ENCODE measurements at places on chromosomes 3 and 15.

DNA sequence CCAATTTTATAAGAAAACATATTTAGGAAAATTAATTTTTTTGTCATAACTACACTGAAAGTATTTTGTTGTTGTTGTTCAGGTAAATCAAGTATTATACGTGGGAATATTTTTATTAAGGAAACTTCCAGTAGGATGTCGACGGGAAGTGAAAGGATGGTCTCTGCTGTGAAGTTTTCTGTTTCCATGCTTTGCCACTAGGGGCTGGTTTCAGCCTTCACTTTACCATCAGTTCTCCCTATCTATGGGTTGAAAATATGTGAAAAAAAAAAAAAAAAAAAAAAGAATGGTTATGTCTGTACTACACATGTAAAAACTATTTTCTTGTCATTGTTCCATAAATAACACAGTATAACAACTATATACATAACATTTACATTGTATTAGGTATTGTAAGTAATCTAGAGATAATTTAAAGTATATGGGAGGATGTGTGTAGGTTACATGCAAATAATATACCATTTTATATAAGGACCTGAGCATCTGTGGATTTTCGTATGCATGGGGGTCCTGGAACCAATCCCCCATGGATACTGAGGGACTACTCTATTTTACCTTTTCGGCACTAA is 136.7 kb downstream of the SMAD6 start:
- no peak for DNase-seq

- no peak for DNase-seq
Observed at GRCh38 chr3:195187609-195188425, 83.1 kb downstream of the XXYLT1 start.

DNA sequence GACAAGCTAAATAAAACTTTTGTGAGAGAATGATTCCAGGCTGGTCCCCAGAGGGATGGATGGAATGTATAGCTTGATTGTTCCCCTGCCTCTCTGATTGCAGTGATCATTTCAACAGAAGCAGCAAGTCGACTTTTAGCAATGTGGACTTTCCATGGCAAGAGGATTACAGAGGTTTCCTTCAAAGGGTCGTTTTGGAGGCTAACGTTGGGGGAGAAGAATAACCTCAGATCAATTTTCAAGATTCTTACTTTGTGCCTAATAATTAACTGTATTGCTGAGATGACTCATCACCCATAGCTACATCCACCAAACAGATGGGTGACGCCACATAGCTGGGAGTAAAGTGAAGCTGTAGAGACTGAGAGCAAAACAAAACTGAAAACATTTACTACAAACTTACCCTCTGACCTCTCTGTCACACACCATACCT is 79.9 kb downstream of the GTPBP8 start:
- no peak for DNase-seq

DNA sequence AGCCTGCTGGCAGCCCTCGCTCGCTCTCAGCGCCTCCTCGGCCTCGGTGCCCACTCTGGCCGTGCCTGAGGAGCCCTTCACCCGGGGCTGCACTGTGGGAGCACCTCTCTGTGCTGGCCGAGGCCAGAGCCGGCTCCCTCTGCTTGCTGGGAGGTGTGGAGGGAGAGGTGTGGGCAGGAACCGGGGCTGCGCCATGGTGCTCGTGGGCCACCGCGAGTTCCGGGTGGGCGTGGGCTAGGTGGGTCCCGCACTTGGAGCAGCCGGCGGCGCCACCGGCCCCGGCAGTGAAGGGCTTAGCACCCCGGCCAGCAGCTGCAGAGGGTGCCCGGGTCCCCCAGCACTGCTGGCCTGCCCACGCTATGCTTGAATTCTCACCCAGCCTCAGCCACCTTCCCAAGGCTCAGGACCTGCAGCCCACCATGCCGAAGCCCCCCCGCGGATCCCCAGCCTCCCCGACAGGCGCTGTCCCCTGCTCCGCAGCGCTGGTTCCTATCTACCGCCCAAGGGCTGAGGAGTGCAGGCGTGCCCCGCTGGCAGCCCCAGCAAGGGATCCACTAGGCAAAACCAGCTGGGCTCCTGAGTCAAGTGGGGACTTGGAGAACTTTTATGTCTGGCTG is 863.3 kb downstream of the IGSF11 start:
- no peak for DNase-seq

DNA sequence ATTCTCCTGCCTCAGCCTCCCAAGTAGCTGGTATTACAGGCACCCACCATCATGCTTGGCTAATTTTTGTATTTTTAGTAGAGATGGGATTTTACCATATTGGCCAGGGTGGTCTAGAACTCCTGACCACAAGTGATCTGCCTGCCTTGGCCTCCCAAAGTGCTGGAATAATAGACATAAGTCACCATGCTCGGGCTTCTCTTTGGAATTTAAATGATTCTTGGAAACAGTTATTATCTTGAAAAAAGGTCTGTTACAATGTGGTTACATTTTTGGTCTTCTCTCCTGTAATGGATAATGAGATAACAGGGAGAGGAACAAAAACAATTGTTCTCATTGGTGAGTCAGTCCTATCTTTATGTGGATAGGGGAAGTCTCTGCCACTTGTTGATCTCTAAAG is 59.8 kb upstream of the AADACL2 start:
- DNase-seq: no peak

- no peak for DNase-seq
Observed at GRCh38 chr15:35151381-35151780, 66.3 kb upstream of the NANOGP8 start.

DNA sequence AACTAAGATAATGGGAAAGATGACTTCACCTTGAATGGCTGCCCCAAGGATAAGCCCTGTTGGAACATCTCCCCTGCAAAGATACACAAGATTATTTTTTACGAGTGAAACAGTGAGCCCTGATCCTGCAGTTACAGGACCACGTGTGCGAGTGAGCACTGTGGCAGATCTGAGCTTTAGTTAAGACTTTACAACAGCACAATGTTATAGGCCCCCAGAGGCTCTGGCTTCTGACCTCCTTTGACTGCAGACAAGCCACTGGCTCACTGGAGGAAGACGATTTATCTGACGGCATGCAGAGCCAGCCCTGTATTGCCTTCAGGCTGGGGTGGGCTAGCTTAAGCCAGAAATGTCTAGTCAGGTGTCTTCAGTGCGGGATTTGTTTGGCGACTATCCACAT is 174.4 kb downstream of the ARRDC4 start:
- DNase-seq: no peak

- no peak for DNase-seq
Observed at GRCh38 chr3:115885621-115886020, 262.3 kb downstream of the GAP43 start.

Data from NCI-H1436 treated with DMSO at 0.1 percent for 48 hours (cell line).